ENCODE measurements at places on chromosomes 7 and 10.

DNA sequence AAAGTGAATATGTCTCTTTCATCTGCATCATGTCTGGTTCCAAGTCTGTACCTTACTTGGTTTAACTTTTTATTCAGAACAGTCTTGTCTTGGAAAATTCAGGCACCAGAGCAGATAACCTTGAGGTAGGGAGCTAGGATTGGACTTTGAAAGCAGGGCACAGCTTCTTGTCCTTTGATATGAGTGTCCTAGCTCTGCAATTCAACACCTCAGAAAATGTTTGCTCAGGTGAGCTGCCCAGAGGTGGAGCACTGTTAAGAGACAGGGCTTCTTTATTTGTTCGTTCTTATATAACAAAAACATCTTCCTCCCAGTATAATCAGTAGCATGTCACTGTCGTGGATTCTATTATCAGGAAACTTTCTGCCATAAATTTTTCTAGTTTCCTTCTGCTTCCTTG is 118.3 kb downstream of the LRRC4 start:
- no peak for DNase-seq

- no peak for DNase-seq
Observed at GRCh38 chr7:69803699-69804516, 205.6 kb downstream of the AUTS2 start.

DNA sequence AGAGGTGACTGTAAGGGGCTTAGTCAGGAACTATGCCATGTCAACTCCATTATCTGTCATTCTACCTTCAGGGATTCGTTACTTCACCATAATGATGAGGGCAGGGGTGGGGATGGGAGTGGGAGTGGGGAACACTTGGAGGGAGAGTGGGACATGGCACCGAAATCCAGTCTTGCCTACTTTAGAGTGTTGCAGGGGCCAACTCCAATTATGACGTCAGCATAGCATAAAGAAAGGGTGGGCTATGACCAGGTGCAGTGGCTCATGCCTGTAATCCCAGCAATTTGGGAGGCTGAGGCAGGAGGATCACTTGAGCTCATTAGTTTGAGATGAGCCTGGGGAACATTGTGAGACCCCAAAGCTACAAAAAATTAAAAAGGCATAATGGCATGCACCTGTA is 512.2 kb downstream of the GATA3 start:
- DNase-seq, result no peak

- no peak for DNase-seq
Observed at GRCh38 chr10:125929618-125930017, 33.3 kb downstream of the FANK1 start.

DNA sequence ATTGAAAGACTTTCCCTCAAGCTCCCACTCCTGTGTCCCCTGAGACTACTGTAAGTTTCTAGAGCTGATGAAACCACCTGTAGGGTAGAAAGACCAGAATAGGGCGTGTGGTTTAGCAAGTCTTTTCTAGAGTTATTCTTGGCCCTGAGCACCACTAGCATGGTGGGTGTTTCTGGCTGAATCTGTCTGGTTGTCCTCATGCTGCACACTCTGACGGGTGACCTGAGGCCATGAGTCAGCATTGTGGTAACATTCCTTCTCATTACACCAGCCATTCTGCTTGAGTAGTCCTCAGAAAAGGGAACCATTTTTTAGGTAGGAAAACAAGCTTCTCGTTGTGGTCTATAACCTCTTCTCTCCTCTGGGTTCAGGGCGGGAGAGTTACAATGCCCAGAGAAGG is 250.3 kb downstream of the SNX13 start:
- DNase-seq, result no peak

- DNase-seq, result no peak
Observed at GRCh38 chr7:20828947-20829346, 42.3 kb upstream of the SP8 start.

DNA sequence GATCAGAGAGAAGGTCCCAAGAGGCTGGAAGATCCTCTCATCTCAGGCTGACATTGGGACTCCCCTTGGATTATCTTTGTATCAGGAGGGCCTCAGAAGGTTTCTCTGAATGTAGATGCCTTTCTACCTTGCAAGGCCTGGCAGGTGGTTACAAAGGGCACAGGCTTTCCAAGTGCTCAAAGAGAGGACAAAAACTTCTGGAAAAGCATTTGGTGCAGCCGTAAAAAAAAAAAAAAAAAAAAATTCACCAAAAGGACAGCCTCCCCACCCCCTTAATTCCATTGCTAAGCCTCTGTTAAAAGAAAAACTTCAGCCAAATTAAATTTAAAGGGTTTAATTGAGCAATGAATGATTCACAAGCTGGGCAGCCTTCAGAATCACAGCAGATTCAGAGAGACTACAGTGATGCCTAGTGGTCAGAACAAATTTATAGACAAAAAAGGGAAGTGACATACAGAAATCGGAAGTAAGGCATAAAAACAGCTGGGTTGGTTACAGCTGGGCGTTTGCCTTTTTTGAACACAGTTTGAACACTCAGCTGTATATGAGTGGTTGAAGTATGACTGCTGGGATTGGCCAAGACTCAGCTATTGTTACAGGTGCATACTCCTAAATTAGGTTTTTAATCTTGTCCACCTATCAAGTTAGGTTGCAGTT is 42.5 kb upstream of the LRGUK start:
- DNase-seq, result no peak

- no peak for DNase-seq
Observed at GRCh38 chr10:65900271-65900670, 1025.6 kb upstream of the LRRTM3 start.

GRCh38 chr10:91512458-91512857 is 102.3 kb downstream of the HECTD2 start:
- DNase-seq, result no peak

- no peak for DNase-seq
Observed at GRCh38 chr7:50564171-50564570, 1.0 kb downstream of the DDC start.

- no peak for DNase-seq
Observed at GRCh38 chr10:1716839-1717238, 20.5 kb downstream of the ADARB2 start.

- DNase-seq, result no peak
Observed at GRCh38 chr7:34752929-34753328, 94.9 kb downstream of the NPSR1 start.

GRCh38 chr10:99917963-99918825 is 91.6 kb downstream of the DNMBP start:
- DNase-seq, result no peak

DNA sequence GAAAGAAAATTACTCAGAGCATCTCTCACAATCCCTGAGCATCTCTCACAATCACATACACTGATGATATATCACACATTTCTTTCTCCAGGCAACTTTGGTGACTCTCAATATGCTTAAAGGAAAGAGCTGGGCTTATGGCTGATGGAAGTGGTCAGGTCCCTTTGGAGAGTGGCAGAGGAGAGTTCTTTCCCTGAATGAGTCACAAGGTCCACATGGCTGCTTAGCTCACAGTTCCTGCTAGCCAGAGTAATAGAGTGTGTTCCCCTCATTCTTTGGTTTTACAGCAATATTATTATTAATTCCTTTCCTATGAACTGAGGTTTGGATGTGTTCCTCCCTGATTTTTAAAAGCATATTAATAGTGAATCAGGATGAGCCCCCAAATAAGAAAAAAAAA is 287.4 kb downstream of the C7orf25 start:
- DNase-seq, result no peak

DNA sequence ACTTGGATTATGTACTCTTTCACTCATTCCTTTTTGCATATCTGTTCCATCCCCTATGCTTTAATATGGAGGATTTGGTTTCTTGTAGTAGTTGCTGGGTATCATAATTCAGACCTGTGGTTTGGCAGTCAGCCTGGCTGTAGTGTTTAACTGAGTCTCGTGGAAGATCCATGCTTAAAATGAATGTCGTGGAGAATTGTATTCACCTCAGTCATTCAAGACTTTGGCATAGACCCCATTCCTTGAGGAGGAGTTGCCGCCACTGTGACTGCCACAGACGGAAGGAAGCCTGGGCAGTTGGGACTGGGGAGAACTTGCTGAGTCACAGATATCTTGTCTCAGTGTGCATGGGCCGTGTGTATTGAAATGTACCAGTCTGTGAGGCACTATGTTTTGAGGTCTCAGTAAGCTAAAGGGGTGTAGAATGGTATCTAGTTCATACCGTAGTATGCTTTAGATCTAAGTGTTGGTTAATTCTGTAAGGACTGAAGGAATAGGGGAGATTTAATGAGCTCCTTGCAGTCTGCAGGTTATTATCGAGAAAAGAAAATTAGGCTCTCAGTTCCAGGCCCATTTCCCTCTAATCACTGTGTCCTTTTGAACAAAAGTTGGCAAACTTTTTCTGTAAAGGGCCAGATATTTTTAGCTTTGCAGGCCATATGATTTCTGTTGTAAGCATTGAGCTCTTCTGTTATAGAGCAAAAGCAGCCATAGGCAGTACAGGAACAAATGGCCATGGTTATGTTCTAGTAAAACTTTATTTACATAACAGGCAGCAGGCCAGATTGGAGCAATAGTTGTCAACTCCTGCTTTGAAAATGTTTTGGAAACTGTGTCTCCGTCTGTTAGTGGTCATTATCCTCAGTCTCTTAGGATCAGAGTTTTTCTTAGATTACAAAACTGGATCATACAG is 76.8 kb downstream of the TPST1 start:
- DNase-seq, result no peak

- DNase-seq, result no peak
Observed at GRCh38 chr10:92993699-92994272, 66.8 kb upstream of the CYP26C1 start.

DNA sequence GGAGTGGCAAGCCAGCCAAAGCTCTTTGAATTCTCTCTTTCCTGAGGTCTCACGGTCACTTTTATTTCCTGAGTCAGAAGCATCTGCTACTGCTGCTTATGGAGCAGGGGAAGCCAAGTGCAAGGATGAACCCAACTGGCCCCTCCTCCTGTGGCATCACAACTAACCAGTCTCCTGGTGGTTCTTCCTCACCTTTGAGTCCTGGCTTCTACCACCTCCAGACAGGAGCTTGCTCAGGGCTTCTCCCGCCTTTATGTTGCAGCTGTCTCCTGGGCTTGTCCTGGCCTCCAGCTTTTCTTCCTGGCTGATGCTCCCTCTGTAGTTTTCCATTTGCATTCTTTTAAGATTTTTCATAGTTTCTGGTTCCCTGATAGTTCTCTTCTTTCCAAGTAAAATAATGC is 349.7 kb upstream of the NRP1 start:
- DNase-seq, result no peak

DNA sequence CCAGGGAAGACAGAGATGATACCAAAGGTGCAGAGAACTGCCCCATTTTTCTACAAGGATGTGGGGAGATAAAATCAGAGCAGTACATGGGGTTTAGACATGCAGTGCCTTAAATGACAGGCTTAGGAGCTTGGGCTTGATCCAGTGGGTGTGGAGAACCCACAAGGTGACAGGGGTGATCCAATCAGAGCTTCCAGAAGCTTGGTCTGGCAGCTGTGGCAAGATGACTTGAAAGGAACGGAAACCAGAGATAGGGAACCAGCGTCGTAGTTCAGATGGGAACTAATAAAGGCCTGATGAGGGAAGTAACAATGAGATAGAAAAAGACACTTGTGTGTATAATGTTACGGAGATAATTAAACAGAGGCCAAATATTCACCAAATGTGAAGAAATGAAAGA is 80.7 kb downstream of the SLC37A3 start:
- no peak for DNase-seq

DNA sequence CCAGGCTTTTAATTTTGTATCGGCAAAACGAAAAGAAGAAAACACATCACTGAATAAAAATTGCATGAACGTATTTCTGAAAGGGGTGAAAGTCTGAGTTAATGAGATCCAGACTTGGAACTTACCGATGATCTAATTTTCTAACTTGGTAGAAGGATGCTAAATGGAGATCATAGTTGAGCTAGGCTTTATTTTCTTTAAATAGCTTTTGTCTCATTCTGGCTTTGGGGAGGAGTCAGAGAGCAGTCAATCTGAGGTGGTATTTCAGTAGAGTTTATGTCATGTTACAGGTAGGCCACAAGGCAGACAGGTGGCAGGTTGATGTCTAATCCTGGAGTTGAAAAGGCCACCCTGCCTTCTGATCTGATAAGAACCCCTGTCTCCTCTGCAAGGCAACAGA is 161.9 kb downstream of the KIAA1217 start:
- no peak for DNase-seq

DNA sequence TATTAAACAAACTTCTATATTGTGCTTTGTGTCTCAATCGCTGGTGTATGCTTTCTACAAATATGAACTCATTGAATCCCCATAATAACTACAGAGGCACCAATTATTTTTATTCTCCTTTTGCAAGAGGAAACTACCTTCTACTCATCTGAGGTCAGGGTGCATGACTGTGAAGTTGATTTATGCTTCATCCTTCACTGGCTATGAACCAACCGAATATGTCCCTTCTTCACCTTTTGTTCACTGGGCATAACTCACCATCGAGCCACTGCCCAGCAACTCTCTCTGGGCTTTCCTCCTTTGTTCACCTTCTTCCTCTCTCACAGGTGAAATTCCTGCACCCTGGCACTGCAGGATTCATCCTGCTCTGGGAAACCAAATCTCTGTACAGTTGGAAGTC is 61.3 kb upstream of the PFKP start:
- no peak for DNase-seq

GRCh38 chr7:50508471-50508943 is 56.7 kb downstream of the DDC start:
- no peak for DNase-seq

GRCh38 chr7:21869785-21870402 is 75.8 kb downstream of the CDCA7L start:
- no peak for DNase-seq

DNA sequence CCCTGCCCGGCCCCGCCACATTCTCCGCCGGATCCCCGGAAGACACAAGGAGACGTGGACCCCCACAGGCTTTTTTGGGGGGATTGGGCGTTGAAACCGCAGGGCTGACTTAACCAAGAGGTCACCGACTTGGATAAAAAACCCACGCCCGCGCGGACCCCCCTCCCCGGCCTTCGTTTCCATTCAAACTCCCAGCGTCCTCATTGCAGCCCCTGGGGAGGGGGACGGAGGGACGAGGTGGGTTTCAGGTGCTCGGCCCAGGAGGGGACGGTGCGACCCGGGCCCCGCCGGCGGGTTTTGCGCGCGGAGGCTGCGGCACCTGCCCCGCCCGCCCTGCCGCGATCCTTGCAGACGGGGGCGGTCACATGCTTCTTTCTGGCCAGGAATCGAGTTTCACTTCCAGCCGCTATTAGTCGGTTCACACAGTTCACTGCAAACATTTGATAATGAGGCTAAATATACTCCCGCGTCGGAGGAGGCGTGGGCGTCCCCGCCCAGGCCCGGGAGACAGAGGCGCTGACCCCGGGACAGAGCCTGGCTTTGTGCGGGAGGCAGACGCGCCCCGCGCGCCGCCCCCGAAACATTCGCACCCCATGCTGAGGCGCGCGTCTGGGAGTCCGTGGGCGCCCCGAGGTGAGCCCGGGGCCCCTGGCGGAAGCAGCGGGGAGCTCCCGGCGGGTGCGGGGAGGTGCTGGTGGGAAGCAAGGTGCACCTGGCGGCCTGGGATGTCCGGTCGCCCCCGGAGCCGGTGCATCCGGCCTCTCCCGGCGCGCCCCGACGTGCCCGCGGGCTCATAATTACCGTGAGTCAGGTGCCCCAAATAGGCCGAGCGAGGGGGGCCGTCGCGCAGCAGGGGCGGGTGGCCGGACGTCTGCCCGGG is 2.7 kb upstream of the PDGFA start:
- DNase-seq, result no peak
